MCF 10A (cell line): ENCODE measurements at places on chromosomes 1 and 21.

DNA sequence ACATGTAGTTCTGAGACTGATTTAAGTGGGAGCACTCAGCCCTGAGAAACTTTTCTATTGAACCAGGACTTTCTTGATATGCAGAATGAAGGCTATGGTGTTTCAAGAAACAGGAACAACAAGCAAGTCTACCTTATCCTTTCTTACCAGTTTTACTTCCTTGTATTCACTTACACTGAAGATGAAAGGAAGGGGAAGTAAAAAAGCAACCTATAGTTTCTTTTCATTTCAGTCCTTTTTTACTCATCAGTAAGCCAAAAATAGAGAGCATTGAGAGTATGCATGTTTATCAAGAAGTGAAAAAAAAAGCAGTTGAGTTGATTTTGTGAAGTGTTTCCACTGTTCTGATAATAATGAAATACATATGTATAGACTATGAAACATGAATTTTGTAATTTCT, 1010.3 kb downstream of the AMY1C start:
- no peaks in the 10 kb centered on the region for H3K36me3 ChIP-seq
- DNase-seq = no peak
- H3K4me3 ChIP-seq = no peak overlapping the region
- H3K4me1 ChIP-seq = peaks cover 2% of the 10 kb centered on the region

DNA sequence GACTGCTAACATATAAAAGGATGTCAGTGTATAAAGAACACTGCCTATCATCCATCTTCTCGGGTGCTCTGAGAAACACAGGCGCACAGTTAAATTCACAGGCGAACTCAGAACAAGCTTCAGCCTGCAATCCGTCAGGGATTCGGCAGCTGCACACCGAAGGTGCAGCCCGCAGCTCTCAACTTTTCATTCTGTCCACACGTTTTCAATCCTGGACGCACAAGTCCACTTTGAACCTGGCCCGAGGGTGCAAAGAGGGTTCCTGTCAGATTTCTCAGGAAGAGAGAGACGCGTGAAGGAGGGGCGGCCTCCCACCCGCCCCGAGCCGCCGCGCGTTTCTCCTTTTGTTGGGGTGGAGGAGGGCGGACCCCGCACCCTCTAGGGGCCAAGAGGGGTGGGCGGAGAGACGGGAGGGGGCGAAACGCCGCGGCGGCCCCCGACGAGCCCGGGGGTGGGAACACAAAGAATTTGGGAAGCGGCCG, 724 bp downstream of the DOCK7 start:
- no peaks in the 10 kb centered on the region for H3K27me3 ChIP-seq
- peaks cover 34% of the 10 kb centered on the region for H3K4me1 ChIP-seq
- DNase-seq = peak; percentile 49
- H3K4me3 ChIP-seq = peak overlapping the region; percentile 91
- no peaks in the 10 kb centered on the region for H3K36me3 ChIP-seq

DNA sequence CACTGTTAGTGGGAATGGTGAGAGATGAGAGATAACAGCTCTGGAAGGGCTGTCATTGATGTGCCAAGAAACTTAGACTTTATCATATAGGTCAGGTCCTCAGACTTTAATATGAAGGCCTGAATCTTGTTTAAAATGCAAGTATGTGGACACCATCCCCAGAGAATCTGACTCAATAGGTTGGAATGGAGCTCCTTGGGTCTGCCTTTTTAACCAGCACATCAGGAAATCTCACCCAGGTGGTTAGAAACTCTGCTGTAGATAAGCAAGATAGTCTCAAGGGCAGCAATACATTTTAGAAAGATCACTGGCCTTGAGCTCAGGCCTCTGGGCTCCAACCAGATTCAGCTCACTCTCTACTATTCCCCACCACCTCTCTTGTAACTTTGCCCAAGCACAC, 180.4 kb downstream of the SLC44A5 start:
- H3K27ac ChIP-seq = no peak overlapping the region
- DNase-seq = no peak
- H3K27me3 ChIP-seq = no peaks in the 10 kb centered on the region
- no peaks in the 10 kb centered on the region for H3K4me1 ChIP-seq
- H3K4me3 ChIP-seq = no peak overlapping the region

DNA sequence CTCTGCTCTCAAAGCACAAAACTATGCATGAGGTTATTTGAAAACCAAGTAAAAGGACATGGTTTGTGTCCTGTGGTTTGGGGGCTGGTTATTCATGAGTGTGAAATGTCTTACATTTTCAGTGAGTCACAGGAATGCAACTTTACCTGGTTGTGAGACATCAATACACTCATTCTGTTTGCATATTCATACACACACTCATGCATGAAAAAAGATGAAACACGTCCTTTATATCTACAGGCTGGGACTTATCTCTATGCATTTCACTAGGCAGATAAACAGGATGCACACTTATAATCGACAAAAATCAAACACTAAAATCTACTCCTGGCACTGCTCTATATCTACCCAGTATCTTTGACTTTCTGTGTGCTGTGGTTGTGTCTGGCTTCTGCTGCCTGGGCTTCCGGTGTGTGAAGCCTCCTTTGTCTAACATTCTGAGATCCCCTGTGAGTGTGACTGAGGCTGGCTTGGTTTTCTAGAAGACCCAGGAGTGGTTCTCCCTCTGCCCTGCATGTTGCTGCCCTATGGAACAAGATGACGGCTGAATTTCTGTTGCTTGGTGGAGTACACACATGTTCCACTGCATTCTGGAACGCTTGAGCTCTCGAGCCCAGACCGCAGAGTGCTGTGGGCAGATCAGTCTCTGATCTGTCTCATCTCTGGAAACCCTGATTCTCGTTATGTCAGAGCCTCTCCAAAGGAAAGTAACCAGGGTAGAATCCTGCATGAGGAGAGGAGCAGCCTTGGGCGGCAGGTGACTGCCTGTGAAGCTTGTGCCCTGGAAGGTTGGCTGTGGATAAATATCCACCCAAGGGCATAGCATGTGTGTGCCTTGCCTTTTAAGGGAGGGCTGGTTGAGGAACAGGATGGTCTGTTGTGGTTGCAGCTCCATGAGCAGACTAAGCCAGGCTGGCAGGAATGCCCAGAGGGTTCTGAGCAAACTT, 19.7 kb upstream of the FASLG start:
- H3K27me3 ChIP-seq = no peaks in the 10 kb centered on the region
- peak; percentile 79 for DNase-seq
- peak overlapping the region; percentile 53 for H3K4me3 ChIP-seq

DNA sequence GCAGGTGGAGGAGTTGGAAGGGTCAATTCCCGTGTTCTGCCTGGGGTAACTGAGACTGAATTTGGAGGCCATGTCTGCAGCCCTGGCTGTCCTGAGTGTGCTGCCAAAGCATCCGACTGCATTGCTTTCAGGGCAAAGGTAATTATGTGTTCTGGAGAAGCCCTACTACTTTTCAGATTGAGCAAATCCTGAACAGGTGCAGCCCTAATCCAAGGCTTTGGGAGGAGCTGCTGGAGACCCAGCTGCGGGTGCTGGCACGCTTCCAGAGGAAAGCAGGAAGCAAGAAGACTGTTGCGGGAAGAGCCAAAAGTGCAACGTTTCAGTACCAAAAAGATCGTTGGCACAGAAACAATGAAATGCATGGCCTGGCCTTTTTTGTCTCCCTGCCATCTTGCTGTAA, 73.7 kb upstream of the NRIP1 start:
- H3K4me3 ChIP-seq = no peak overlapping the region
- peaks cover 21% of the 10 kb centered on the region for H3K27me3 ChIP-seq
- no peaks in the 10 kb centered on the region for H3K36me3 ChIP-seq

GRCh38 chr1:106502659-106503058, 553.8 kb upstream of the PRMT6 start:
- no peak overlapping the region for H3K4me3 ChIP-seq
- peak overlapping the region; percentile 64 for H3K27ac ChIP-seq
- peak; percentile 16 for DNase-seq
- H3K27me3 ChIP-seq = no peaks in the 10 kb centered on the region

DNA sequence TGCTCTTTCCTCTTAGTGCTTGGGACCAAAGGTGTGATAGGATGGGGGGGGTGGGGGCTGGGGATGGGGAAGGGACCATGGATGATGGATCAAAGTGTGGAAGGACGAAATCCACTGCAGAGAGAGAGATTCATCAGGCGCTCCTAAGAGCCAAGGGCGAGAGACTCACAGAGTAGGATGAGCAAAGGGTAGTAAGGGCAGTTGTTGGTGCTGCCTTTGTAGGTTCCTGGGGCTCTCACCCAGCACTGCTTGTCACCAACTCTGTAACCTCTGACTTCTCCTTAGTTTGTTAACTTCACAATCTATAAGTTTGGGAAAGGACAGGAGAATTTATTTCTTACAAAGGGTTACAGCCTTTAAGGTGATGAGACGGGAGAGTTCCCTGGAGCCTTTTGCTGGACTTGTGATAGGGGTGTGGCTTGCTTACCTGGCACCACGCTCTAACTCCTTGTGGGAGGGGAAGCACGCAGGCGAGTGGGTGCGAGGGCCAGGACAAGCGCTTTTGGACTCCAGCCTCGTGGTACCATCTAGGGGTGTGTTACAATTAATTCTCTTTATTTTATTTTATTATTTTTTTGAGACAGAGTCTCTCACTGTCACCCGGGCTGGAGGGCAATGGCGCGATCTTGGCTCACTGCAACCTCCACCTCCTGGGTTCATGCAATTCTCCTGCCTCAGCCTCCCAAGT, 1.6 kb upstream of the PDXK start:
- H3K4me3 ChIP-seq = peak overlapping the region; percentile 85
- DNase-seq = no peak
- no peaks in the 10 kb centered on the region for H3K27me3 ChIP-seq

GRCh38 chr1:228180271-228180958, 14.8 kb downstream of the IBA57 start:
- H3K36me3 ChIP-seq = peaks cover 8% of the 10 kb centered on the region
- DNase-seq = no peak
- no peak overlapping the region for H3K27ac ChIP-seq
- no peak overlapping the region for H3K4me3 ChIP-seq

- no peak overlapping the region for H3K4me3 ChIP-seq
- H3K27ac ChIP-seq = no peak overlapping the region
- H3K27me3 ChIP-seq = no peaks in the 10 kb centered on the region
- no peak for DNase-seq
- H3K36me3 ChIP-seq = no peaks in the 10 kb centered on the region
Measured at GRCh38 chr1:57058652-57059501, 93.1 kb upstream of the C8B start.

- DNase-seq = no peak
- H3K4me1 ChIP-seq = no peaks in the 10 kb centered on the region
- no peaks in the 10 kb centered on the region for H3K27me3 ChIP-seq
- H3K4me3 ChIP-seq = no peak overlapping the region
Measured at GRCh38 chr1:245650441-245650960, 495.7 kb downstream of the KIF26B start.

- no peaks in the 10 kb centered on the region for H3K36me3 ChIP-seq
- H3K4me1 ChIP-seq = no peaks in the 10 kb centered on the region
- H3K27ac ChIP-seq = no peak overlapping the region
- DNase-seq = no peak
Measured at GRCh38 chr1:194084755-194085154, 898.3 kb upstream of the B3GALT2 start.

GRCh38 chr1:175717610-175718540, 25.5 kb downstream of the TNR start:
- H3K27me3 ChIP-seq = peaks cover 59% of the 10 kb centered on the region
- H3K27ac ChIP-seq = no peak overlapping the region
- H3K4me1 ChIP-seq = no peaks in the 10 kb centered on the region
- no peak overlapping the region for H3K4me3 ChIP-seq
- no peaks in the 10 kb centered on the region for H3K36me3 ChIP-seq
- DNase-seq = no peak

GRCh38 chr21:38289705-38290485, 33.1 kb downstream of the KCNJ15 start:
- H3K27me3 ChIP-seq = no peaks in the 10 kb centered on the region
- no peaks in the 10 kb centered on the region for H3K36me3 ChIP-seq
- peak overlapping the region; percentile 77 for H3K27ac ChIP-seq
- peak; percentile 98 for DNase-seq

DNA sequence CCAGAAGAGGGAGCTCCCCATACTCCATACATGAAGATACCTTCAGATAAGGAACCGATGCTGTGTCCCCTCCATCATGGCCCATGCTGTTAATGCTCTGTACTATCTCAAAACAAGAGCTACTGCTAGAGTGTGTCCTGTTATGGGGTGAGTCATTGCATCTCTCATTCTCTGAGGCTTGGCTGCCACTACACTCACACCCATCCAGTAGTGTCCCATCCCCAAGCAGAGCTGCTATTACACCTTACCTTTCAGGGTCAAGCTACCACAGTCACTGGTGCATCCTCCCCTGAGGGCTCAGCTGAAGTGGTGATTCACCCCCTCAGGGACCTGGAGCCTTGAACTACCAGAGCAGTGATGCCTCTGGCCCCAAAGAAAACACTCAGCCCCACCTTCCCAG, 198.5 kb downstream of the PLA2G4A start:
- DNase-seq = peak; percentile 16
- H3K27me3 ChIP-seq = no peaks in the 10 kb centered on the region
- no peak overlapping the region for H3K27ac ChIP-seq
- H3K4me1 ChIP-seq = no peaks in the 10 kb centered on the region
- no peak overlapping the region for H3K4me3 ChIP-seq
- no peaks in the 10 kb centered on the region for H3K36me3 ChIP-seq

- no peaks in the 10 kb centered on the region for H3K36me3 ChIP-seq
- no peak overlapping the region for H3K27ac ChIP-seq
- no peak for DNase-seq
- no peak overlapping the region for H3K4me3 ChIP-seq
- no peaks in the 10 kb centered on the region for H3K4me1 ChIP-seq
Measured at GRCh38 chr1:81314513-81315233, 486.1 kb upstream of the ADGRL2 start.

DNA sequence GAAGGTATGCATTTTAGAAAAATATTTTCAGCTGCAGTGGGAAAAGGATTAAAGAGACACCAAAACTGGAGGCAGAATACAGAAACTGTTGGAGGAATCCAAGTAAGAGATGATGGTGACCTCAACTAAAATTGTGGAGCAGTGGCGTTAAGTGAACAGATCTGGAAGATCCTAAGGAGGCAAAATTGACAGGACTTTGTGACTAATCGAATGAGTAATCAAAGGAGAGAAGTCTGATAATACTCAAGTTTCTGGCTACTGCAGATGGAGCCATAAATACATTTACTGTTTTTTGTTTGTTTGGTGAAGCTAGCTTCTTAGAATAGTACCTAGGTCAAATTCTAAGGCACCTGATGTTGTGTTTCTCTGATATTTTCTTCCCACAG, 3.1 kb downstream of the CTBS start:
- H3K4me1 ChIP-seq = peaks cover 36% of the 10 kb centered on the region
- no peaks in the 10 kb centered on the region for H3K27me3 ChIP-seq
- peaks cover 26% of the 10 kb centered on the region for H3K36me3 ChIP-seq
- H3K27ac ChIP-seq = peak overlapping the region; percentile 13

DNA sequence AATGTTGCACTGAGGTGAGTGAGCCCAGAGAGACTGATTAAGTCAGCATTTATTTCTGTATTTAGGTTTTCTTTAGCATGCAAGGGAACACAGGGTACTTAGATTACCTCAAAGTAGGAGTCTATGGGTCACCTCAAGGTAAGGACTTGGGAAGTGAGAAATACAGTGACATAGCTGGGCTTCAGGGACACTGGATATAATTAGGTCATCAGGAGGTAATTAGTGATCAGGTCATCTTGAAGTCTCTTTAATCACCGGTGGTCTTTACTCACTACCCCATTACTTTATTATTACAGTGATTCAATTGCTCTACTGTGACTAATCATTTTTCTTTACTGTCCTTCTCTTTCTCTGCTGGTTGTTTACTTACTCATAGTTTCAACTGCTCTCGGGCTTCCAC, 59.9 kb upstream of the KCNK1 start:
- no peak overlapping the region for H3K27ac ChIP-seq
- peaks cover 15% of the 10 kb centered on the region for H3K27me3 ChIP-seq
- H3K36me3 ChIP-seq = no peaks in the 10 kb centered on the region
- H3K4me3 ChIP-seq = no peak overlapping the region
- no peak for DNase-seq
